ENCODE measurements at places on chromosomes 1 and 21.

DNA sequence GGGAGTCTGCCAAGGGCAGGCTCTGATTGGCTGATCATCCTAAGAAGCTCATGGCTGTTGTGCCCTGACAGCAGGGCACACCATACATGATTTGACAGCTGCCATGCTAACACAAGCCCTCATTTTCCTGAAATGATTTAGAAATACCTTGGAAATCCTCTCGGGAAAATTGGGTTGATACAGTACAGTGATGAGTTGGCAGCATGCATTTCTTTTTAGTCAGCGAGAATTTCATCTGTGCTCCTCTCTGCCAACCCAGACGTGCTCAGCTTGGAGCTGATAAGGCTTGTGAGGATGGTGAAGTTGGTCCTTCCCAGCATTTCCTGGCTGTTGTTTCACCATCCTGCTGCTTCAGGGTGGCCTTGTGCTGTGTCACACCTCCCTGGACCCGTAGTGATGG, 22.6 kb upstream of the KCNQ4 start:
- DNase-seq = no peak

GRCh38 chr1:18041102-18041501, 66.5 kb upstream of the IGSF21 start:
- DNase-seq = no peak

GRCh38 chr1:97680894-97681293, 239.9 kb downstream of the DPYD start:
- DNase-seq = no peak

- no peak for DNase-seq
Measured at GRCh38 chr1:48744032-48744431, 32.7 kb downstream of the BEND5 start.

- no peak for DNase-seq
Measured at GRCh38 chr1:164840936-164841335, 282.0 kb downstream of the PBX1 start.

- no peak for DNase-seq
Measured at GRCh38 chr1:39922251-39922688, 20.6 kb upstream of the MYCL start.

DNA sequence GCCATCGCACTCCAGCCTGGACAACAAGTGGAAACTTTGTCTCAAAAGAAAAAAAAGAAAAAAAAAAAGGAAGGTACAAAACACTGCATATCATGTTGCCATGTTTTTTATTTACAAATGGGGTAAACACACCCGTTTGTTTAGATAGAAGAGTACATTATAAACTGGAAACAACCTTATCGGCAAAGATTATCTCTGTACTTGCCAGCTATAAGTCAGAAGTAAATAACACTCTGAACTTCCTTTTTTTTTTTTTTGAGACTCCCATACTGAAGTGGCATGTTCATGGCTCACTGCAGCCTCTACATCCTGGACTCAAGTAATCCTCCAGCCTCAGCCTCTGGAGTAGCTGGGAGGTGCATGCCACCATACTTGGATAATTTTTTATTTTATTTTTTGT, 21.9 kb downstream of the USP48 start:
- DNase-seq = no peak

- no peak for DNase-seq
Measured at GRCh38 chr1:211336161-211336560, 9.5 kb downstream of the TRAF5 start.

- DNase-seq = no peak
Measured at GRCh38 chr1:157862114-157863070, 20.8 kb upstream of the CD5L start.
